ENCODE measurements at places on chromosomes 4 and X. TPM values are rescaled to one million over a fixed set of nuclear protein-coding genes. Genes with fewer than 3 reads are reported as not detected.
A peak's percentile ranks its signal among the peaks of the same experiment; 100 is the strongest.

DNA sequence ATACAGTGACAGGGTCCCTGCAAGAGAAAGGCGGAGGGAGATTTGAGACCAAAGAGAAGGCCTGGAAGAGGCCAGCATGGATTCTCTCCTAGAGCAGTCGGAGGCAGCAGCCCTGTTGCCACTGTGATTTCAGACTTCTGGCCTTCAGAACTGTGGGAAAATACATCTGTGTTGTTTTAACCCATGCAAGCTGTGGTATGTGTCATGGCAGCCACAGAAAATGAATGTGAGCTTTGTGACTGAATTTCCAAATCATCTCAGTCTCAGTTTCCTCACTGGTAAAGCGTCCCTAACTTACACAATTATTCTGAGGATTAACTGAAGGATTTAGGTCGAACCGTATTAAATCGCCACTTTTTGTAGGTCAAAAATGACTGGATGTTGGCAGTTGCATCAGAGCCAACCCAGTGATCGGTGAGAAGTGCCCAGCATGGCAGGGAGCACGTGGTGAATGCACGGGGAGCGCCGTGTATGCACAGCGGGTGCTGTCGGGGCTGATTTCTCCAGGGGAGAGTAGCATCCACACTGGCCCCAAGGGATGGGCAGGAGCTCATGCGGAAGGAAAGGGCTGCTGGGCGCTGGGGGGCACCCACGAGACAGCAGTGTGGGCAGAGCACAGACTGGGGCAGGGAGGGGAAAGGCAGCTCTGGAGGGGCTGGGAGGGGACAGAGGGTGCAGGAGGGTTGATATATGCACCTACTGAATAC is 23.8 kb upstream of the NSG1 start:
- ATAC-seq, result no peak

DNA sequence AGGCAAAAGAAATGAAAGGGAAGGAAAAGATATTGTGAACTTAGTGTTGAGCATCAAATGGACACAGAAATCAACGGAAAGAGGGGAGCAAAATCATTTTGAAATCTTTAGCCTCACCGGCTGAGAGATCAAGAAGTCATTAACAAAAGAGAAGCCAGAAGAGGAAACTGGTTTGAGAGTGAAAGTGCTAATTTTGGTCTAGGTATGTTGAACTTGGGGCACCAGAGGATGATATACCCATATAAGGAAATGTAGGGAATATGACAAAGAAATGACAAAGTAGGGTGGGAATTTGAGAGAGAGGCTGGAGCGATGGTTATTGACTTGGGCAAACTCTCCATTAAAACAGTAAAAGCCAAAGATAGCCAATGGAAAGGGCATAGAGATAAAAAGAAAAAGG is 183.4 kb upstream of the ATOH1 start:
- ATAC-seq, result no peak

GRCh38 chr4:108060164-108060563 is 70.5 kb downstream of the HADH start:
- ATAC-seq, result no peak

DNA sequence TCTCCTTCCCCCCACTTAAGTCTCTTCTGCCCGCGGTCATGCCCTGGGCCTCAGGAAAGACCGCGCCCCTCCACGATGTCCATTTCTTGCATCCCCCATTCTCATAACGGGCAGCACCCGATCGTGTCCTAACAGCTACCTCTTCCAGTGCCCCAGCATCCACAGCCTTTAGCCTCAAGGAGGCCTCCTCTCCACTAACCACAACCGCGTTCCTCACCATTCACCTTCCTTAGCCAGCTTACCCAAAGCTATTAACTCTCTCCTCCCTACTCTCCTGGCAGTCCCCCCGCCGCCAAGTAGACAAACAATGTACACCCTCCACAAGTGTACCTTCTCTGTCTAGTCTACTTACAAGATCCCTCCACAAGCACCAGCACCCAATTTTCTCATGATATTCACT is 58.6 kb upstream of the PAGE5 start:
- ATAC-seq, result no peak

- no peak for ATAC-seq
These were observed 417.7 kb downstream of the AR start for GRCh38 chrX:67961516-67961915.

- no peak for ATAC-seq
These were observed 312.9 kb downstream of the TRIML1 start for GRCh38 chr4:188452097-188452496.

DNA sequence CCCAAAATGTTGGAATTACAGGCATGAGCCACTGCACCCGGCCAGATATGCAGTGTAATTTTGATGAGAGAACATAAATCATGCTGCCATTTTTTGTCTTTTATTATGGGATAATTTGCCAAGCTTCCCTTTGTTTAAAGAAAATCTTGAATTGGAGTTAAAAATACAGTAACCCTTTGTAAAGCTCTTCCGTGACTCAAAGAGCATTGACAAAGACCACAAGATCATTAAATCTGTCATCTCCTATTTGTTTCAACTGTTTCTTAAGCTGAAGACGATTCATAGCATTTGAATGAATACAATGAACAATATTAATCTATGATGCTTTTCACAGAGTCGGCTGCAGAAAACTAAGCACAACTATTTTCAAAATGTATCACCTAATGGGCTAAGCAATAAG is 132.6 kb downstream of the ANAPC4 start:
- ATAC-seq, result no peak

DNA sequence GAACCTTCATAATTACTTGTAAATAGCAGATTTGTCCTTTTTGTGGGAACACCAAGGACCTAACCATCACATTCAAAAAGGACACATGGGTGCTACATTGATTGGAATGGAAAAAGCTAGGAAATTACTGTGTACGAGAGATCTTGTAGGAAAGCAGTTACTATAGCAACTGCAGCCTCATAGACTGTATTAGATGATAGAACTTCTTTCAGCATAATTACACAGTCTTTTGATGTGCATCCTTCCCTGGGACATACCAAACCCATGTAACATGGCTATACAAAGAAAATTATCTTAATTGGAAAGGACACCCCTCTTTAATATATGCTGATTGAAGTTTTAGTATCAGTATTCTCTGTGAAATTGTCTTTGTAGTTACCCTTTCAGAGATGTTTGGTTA is 130.7 kb upstream of the CTSO start:
- ATAC-seq, result no peak

DNA sequence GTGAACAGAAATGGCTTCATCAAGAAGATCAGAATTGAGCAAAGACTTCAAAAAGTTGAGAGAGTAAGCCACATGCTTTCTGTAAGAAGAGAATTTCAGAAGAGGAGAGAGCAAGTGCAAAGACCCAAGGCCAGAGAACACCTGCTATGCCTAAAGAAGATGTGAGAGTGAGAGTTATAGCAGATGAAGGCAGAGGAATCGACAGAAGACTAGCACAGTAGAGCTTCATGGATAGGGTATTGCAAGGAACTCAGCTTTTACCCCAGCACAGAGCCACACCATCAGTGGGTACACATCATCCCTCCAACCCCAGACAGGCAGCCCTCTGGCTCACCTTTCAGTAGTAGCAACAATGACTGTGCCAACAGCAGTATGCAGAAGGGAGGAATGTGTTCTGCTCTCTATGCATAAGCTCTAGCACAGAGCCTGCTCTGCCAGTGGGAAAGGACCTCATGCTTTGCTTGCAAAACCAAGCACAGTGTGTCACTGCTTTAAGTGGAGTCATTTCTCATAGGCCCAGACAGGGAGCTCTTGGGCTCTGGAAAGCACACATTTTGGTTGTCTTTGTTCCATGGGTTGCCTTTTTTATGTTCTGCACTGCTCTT is 318.6 kb downstream of the NAF1 start:
- no peak for ATAC-seq

DNA sequence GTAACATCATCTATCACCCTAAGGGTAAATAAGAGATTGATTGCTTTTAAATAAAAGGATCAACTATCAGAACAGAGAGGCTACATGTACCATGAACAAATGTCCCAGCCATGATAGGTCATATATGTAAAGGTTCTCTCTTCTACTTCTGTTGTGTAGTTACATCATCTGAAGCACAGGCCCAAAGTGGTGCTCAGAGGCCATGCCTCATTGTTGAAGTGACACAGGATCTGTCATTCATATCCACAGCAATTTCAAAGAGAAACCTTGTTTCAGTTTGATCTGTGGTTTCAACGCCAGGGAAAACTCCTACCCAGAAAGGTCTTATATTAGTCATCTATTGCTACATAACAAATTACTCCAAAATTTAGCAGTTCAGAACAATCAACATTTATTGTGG is 269.2 kb upstream of the MAOA start:
- ATAC-seq, result peak; percentile 26

DNA sequence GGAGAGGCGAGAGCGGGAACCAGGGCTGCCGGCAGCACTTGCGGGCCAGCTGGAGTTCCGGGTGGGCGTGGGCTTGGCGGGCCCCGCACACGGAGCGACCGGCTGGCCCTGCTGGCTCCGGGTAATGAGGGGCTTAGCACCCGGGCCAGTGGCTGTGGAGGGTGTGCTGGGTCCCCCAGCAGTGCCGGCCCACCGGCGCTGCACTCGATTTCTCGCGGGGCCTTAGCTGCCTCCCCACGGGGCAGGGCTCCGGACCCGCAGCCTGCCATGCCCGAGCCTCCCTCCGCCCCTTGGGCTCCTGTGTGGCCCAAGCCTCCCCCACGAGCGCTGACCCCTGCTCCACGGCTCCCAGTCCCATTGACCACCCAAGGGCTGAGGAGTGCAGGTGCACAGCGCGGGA is 25.2 kb upstream of the KIT start:
- no peak for ATAC-seq

Gene CCKAR
- total RNA-seq, result not detected

Gene RNF128
- not detected for total RNA-seq

Gene ODAPH
- 0.87 TPM for total RNA-seq

Measured in activated T-helper 17 cell treated with anti-CD3 and anti-CD28 coated beads, Interleukin-2, amount 50 U/mL, for 72 hours (primary cell).